ENCODE measurements at places on chromosomes 1 and 21. TPM values are rescaled to one million over a fixed set of nuclear protein-coding genes. Genes with fewer than 3 reads are reported as not detected.

Gene CFAP45
- 4.0 TPM for polyA plus RNA-seq

DNA sequence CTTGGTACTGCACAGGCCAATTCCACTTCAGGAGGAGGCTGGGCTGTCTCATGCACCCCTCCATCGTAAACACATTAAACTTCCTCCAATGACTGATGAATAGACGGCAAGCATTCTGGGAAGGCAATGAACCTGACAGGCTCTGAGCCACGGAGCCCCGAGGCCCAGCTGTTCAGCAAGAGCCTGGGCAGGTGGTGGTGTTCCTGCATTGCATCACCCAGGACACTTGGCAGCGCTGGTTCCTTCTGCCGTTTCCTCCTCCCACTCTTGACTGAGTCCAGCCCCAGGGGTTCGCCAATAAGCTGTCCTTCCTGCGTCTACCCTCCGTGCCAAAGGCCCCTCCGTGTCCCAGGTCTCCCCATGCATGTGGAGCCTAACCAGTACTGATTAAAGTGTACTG, 109.8 kb downstream of the JAK1 start:
- DNase-seq = no peak

DNA sequence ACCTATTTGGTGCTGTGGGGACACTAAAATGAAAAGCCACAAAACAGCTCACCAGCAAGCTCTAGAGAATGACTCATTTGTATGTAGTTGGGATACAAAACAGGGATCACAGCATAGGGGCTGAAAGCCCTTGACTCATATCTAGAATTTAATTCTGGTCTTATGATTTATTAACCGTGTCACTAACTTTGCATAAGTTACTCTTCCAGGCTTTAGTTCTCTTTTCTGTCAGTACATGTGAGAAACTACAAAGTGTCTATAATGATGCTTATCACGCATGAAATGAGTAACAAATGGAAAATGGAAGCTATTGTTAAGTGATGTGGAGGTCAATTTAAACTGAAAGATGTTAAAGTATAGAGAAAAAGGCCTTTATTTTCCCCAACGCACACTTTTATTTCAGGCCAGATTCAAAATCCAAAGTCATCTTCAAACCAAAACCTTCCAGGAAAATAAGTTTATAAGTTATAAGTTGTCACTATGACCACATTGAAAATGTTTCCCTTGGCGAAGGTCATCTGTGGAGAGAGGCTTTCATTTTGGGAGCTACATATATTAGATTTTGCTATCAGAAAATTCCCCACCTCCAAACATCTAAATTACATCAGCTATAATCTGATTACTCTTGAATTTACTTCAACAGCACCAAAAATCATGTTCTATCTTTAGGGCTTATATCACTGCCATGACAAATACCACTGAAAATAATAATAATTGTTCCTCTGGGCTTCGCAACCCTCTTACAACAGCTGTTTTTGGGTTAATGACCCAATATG, 430.5 kb downstream of the MRPL39 start:
- DNase-seq = no peak

Gene SLC6A9
- 6.7 TPM for polyA plus RNA-seq

GRCh38 chr1:193729429-193729828, 543.0 kb upstream of the B3GALT2 start:
- DNase-seq = no peak

All from renal pelvis (tissue), 12 donors.